ENCODE measurements at places on chromosomes 5 and 9.

DNA sequence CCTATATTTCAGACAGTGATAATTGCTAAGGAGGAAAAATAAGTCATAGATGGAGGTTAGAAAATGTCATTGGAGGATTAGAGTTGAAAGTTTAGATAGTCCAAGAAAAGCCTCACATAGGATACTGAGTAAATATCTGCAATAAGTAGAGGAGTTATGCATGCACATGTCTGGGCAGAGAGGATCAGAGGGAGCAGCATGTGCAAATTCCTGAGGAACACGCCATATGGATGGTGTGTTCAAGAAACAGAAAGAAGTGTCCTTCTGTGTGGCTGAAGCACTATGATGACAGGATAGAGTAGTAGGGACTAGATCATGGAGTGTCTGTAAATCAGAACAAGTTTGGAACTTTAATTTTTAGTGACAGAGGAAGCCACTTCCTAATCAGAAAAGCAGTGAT, 52.2 kb downstream of the SGCD start:
- no peak for DNase-seq

DNA sequence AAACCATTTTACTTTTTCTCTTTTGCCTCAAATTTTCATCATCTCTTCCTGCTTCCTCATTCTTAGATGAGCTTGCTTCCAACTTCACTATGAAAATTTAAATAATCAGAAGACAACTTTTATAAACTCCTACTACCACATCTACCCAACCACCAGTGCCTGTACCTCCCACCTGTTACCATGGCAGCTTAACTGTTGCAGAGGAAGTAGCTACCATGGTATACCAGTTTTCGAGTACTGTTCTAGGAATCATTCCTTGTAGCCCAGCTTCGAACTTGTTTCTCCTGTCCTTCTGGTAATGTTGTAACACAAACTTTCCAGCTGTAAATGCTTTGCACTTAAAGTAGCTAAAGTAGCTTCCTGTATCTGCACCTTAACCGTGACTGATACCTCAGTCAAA, 266.8 kb upstream of the NREP start:
- DNase-seq: no peak

DNA sequence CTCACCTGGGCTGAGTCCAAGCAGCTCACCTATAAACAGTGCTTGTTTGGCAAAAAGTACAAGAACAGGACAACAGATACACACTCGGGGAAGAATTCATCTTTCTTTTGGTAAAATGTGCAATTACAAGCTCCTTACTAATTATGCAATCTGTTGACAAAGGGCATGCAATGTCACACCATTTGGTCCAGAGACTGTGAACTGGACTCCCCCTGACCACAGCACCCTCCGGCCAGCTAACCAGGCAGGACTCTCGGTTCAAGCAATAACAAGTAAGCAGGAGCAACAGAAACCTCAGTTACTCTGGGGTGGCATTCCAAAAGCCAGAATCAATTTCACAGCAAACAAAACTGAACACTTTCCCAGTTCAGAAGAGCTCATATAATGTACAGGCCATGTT, 113.8 kb downstream of the GNAQ start:
- DNase-seq: no peak

DNA sequence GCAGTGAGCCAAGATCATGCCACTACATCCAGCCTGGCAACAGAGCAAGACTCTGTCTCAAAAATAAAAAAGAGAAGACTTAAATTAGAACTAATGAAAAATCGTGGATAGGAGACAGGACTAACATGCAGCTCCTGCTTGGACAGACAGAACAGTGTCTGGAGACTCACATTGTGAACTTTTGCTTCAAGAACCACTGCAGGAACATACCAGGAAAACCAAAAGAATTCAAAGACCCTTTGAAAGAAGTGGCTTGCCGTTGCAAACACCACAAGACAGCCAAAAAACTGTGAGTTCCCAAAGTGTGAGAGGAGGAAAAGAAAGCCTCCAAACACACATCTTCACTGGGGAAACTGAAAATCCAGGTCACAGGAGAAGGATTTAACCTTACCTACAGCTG, 48.8 kb upstream of the SNAPC3 start:
- DNase-seq: no peak

GRCh38 chr5:36537724-36538123, 68.7 kb upstream of the SLC1A3 start:
- no peak for DNase-seq

- no peak for DNase-seq
Observed at GRCh38 chr9:27339661-27340284, 42.8 kb upstream of the EQTN start.

- no peak for DNase-seq
Observed at GRCh38 chr9:119959846-119960545, 590.8 kb upstream of the BRINP1 start.

DNA sequence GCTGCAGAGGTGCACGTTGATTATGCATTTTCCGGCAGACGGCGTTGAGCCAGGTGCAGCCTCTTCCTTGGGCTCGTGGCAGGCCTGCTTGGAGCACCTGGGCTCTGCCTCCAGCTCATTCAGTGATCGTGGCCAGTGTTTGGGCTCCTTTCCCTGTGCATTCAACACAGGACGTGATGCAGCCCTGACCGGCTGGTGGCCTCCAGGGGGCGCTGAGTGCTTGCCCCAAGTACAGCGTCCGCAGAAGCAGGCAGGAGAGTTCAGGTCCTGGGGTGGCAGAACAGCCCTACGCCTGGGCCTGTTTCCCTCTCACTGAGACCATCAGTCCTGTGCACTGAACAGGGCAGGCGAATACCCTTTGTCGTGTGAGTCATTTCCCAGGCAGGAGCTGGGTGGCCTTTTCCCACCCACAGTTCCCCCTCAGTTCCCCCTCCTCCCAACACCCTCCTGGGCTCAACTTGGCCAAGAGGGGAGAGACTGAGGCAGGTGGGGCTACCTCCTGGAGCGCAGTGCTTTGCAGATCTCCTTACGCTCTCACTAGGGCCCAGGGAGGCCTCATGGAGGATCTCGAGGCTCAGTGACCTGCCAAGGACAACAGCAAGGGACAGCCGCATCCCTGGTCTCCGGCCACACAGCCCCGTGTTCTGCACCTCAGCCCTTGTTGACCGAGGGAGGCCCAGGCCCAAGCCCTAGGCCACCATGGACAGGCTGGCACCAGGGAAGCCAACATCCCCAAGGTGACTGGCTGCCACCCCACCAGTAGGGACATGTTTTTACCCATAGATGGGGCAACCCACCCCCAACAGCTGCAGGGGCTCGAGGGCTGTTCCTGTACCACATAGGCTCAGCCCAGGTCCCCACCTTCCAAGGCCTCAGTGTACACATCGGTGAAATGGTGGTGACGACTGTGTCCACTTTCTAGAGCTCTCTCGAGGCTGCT, 52.9 kb downstream of the LRSAM1 start:
- DNase-seq: peak; percentile 85

GRCh38 chr5:167851416-167851815, 440.0 kb upstream of the WWC1 start:
- no peak for DNase-seq
